EL (cell line): ENCODE measurements at places on chromosomes 5 and 9.

GRCh38 chr5:55517804-55518203, 17.0 kb downstream of the PLPP1 start:
- no peak for DNase-seq

DNA sequence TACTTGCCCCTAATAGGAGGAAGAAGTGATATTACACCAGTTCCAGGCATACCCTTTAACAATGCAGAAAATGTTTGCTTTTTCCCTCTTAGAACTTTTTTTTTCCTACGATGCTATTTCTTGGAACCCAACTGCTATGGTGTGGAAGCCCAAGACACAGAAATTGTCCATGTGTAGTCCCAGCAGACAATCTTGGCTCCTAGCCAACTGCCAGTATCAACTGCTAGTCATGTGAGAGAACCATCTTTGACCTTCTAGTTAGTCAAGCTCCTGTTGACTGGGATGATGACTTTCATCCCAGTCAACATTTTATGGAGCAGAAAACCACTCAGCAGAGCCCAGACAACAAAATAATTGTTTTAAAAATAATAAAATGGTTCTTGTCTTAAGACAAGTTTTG, 532.4 kb downstream of the TLR4 start:
- no peak for DNase-seq

DNA sequence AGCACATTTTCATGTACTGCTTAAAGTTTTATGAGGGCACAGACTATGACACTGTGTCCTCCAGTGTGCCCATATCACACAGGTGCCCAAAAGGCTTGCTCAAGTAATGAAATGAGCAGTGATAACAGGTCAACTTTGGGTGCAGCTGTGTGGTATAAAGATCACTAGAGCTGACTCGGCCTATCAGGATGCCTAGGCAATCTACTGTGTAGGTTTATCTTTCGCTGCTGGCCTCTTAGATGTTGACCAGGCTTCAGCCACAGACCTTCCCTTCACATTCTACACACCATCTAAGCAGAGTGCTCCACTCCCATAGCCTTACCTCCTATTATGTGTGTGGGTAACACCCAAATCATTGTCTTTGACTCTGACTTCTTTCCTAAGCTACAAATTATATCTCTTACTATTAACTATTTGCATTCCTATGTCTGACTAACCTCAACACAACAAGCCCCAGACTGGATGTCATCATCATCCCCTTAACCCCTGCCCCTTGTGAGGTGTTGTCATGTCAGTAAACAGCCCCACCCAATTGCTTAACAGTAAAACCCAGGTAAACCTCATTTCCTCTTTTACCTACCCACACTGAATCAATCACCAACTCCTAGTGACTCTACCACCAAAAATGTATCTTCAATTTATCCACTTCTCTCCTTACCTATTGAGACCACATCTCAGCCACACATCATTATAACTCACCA, 2.5 kb downstream of the SREK1IP1 start:
- peak; percentile 46 for DNase-seq

DNA sequence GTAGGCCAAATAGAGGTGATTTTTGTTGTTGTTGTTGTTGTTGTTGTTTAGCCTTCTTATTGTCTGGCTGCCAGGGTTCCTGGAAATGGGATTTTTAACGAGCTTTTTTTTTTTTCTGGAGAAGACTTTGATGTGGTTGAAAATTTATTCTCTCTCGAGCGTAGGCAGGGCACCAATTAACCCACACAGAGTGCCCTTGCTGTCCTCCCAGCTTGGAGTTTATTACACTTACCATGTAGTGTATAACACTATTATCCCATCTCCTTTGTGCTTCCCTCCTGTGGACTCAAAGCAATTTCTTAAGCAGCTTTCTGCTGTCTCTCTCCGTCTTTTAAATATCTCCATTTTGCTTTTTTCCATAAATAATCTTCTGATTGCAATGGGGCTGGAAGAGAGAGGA, 57.4 kb downstream of the OR2K2 start:
- DNase-seq: no peak

- peak; percentile 15 for DNase-seq
Measured at GRCh38 chr5:84017523-84018172, 297.0 kb upstream of the HAPLN1 start.

GRCh38 chr9:99637641-99638040, 184.0 kb upstream of the NR4A3 start:
- DNase-seq: no peak

DNA sequence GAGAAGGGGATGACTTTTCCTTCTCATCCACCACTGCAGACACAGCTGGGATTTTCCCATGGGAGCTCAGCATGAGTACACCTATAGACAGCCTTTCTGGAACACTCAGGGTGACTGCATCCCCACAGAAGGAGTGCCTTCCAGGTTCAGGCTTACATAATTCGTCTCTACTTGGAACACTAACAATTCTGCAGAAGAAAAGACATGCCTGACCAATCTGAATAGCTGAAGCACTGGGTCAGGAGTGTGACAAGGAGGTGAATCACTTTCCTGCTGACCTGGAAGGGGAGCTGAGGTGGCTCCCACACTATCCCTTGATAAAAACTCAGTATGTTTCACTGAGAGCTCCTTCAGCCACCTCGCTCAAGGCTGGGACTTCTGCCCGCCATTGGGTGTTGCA, 425.3 kb downstream of the TLR4 start:
- DNase-seq: no peak
